A549 treated with DMSO at 1 μM for 4 hours (cell line): ENCODE measurements at places on chromosomes 4 and X. TPM values are rescaled to one million over a fixed set of nuclear protein-coding genes. Genes with fewer than 3 reads are reported as not detected.

DKK2 gene
- not detected in 5 replicates for total RNA-seq

CENPC gene
- total RNA-seq: 3.2 to 4.5 TPM (median 4.3 TPM) in 5 replicates

CHRDL1 gene
- 0.03 TPM in 1 of 5 replicates, not detected in the others for total RNA-seq

HEPH gene
- total RNA-seq: not detected in 5 replicates

REELD1 gene
- total RNA-seq: not detected in 5 replicates

VSIG1 gene
- total RNA-seq: 0.25 to 0.61 TPM (median 0.37 TPM) in 5 replicates

SHROOM2 gene
- total RNA-seq: 0.24 to 0.33 TPM (median 0.28 TPM) in 5 replicates

FAM149A gene
- total RNA-seq: 1.4 to 2.0 TPM (median 1.6 TPM) in 5 replicates

CENPE gene
- 5.6 to 10.9 TPM (median 10.6 TPM) in 5 replicates for total RNA-seq

SMC1A gene
- 43.4 to 68.9 TPM (median 66.6 TPM) in 5 replicates for total RNA-seq

KCNE5 gene
- 0.13 to 0.24 TPM (median 0.15 TPM) in 4 of 5 replicates, not detected in the other for total RNA-seq

HNRNPD gene
- total RNA-seq: 232 to 335 TPM (median 248 TPM) in 5 replicates

ARHGAP24 gene
- total RNA-seq: 3.4 to 4.9 TPM (median 4.3 TPM) in 5 replicates

MAGEB17 gene
- not detected in 5 replicates for total RNA-seq

TCEAL9 gene
- total RNA-seq: 77.4 to 137 TPM (median 86.2 TPM) in 5 replicates

FAM236A gene
- not detected in 5 replicates for total RNA-seq

PAGE2 gene
- total RNA-seq: not detected in 5 replicates

FRMPD3 gene
- 0.09 to 0.15 TPM (median 0.13 TPM) in 5 replicates for total RNA-seq

CHST7 gene
- 11.7 to 18.5 TPM (median 16.7 TPM) in 5 replicates for total RNA-seq

CXCL1 gene
- 13.1 to 17.1 TPM (median 15.9 TPM) in 5 replicates for total RNA-seq

MAGEA10 gene
- 0.04 to 0.06 TPM (median 0.05 TPM) in 3 of 5 replicates, not detected in the others for total RNA-seq

RAB40AL gene
- total RNA-seq: 0.13 to 0.21 TPM (median 0.15 TPM) in 3 of 5 replicates, not detected in the others

GYPB gene
- not detected in 5 replicates for total RNA-seq

PLP1 gene
- total RNA-seq: not detected in 5 replicates

CENPI gene
- total RNA-seq: 8.9 to 14.7 TPM (median 13.2 TPM) in 5 replicates

FTSJ1 gene
- total RNA-seq: 67.1 to 74.5 TPM (median 72.5 TPM) in 5 replicates

HSFX1 gene
- total RNA-seq: 0.28 to 0.48 TPM (median 0.32 TPM) in 4 of 5 replicates, not detected in the other

PTPN13 gene
- 4.4 to 5.9 TPM (median 5.2 TPM) in 5 replicates for total RNA-seq

HGFAC gene
- 0.20 to 0.41 TPM (median 0.30 TPM) in 5 replicates for total RNA-seq

BRS3 gene
- total RNA-seq: not detected in 5 replicates

ENPEP gene
- total RNA-seq: 0.02 to 0.27 TPM (median 0.02 TPM) in 4 of 5 replicates, not detected in the other

TMEM144 gene
- 3.4 to 4.8 TPM (median 3.9 TPM) in 5 replicates for total RNA-seq

HAND2 gene
- 0.35 to 0.54 TPM (median 0.43 TPM) in 5 replicates for total RNA-seq

TSPAN7 gene
- 2.9 to 3.6 TPM (median 3.2 TPM) in 5 replicates for total RNA-seq

ZNF157 gene
- 0.03 TPM in 1 of 5 replicates, not detected in the others for total RNA-seq

CLGN gene
- total RNA-seq: 4.8 to 6.7 TPM (median 5.2 TPM) in 5 replicates

GAGE12J gene
- total RNA-seq: not detected in 5 replicates

COL4A6 gene
- total RNA-seq: 15.4 to 18.3 TPM (median 17.5 TPM) in 5 replicates

TSPAN5 gene
- total RNA-seq: 13.2 to 20.4 TPM (median 17.7 TPM) in 5 replicates

FAAH2 gene
- total RNA-seq: 0.05 to 0.36 TPM (median 0.10 TPM) in 3 of 5 replicates, not detected in the others

TMPRSS11D gene
- not detected in 5 replicates for total RNA-seq

PHEX gene
- total RNA-seq: 0.28 to 0.45 TPM (median 0.36 TPM) in 5 replicates

CDS1 gene
- 0.71 to 1.2 TPM (median 0.84 TPM) in 5 replicates for total RNA-seq

GPR143 gene
- total RNA-seq: 0.06 to 0.20 TPM (median 0.11 TPM) in 3 of 5 replicates, not detected in the others

SPRY1 gene
- total RNA-seq: 0.40 to 0.52 TPM (median 0.44 TPM) in 5 replicates

HELT gene
- not detected in 5 replicates for total RNA-seq

PDGFC gene
- 2.1 to 3.6 TPM (median 2.7 TPM) in 5 replicates for total RNA-seq

EPGN gene
- total RNA-seq: 0.28 TPM in 1 of 5 replicates, not detected in the others

FSTL5 gene
- 0.01 to 0.07 TPM (median 0.07 TPM) in 3 of 5 replicates, not detected in the others for total RNA-seq

NWD2 gene
- total RNA-seq: not detected in 5 replicates

ZNF711 gene
- 0.88 to 1.1 TPM (median 1.0 TPM) in 5 replicates for total RNA-seq

SPANXB1 gene
- 2.2 to 4.0 TPM (median 3.3 TPM) in 5 replicates for total RNA-seq

ARR3 gene
- not detected in 5 replicates for total RNA-seq

SYNPO2 gene
- total RNA-seq: 0.83 to 1.8 TPM (median 1.6 TPM) in 5 replicates

PGRMC2 gene
- 71.3 to 104 TPM (median 87.7 TPM) in 5 replicates for total RNA-seq

SYTL5 gene
- total RNA-seq: 0.21 to 0.45 TPM (median 0.44 TPM) in 5 replicates

CCSER1 gene
- not detected in 5 replicates for total RNA-seq

SLC25A43 gene
- 22.6 to 35.2 TPM (median 32.5 TPM) in 5 replicates for total RNA-seq

SSX4 gene
- total RNA-seq: not detected in 5 replicates

CD38 gene
- 8.4 to 12.4 TPM (median 9.5 TPM) in 5 replicates for total RNA-seq
